ENCODE measurements at places on chromosomes 3 and 15.
A peak's percentile ranks its signal among the peaks of the same experiment; 100 is the strongest.

DNA sequence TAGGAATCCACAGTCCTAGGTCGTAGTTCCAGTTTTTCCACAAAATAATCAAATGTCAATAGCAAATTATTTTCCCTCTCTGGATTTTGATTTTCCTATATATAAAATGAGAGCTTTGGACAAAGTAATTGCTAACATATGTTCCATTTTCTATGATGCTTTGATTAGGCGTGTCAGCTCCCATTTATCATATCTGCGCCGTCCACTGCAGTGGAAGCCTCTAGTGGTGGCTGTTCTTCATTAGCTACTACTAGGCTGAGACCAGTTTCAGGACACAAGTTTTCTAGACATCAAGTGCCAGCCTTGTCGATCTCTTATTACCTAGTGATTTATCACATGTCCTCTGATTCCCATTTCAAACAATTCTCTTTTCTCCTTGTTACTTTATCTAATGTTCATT is 271.5 kb downstream of the TUSC7 start:
- DNase-seq = no peak

- DNase-seq = no peak
These were observed 88.2 kb downstream of the UNC13C start for GRCh38 chr15:54066403-54066802.

- peak; percentile 82 for DNase-seq
These were observed 314.0 kb upstream of the THBS1 start for GRCh38 chr15:39266890-39267289.

DNA sequence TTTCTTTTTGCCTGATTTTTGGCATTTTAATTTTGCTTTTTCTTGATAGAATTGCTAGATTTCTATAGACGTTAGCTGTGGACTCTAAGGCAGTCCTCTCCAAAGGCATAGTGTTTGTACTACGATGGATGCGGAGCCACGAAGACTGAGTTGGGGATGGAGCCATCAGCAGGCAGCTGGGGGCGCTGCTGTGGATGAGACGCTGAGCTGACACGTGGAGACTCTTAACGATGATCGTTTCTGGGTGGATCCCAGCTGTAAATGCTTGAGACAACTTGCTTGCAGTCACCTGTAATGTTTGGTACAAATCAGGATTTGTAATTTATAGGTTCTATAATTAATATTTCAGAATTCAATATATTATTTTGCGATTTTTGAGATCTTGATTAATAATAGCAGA is 13.3 kb upstream of the PPP1R2 start:
- DNase-seq = no peak

Measured in endothelial cell of umbilical vein (primary cell).